ENCODE measurements at places on chromosomes 7 and 10.

DNA sequence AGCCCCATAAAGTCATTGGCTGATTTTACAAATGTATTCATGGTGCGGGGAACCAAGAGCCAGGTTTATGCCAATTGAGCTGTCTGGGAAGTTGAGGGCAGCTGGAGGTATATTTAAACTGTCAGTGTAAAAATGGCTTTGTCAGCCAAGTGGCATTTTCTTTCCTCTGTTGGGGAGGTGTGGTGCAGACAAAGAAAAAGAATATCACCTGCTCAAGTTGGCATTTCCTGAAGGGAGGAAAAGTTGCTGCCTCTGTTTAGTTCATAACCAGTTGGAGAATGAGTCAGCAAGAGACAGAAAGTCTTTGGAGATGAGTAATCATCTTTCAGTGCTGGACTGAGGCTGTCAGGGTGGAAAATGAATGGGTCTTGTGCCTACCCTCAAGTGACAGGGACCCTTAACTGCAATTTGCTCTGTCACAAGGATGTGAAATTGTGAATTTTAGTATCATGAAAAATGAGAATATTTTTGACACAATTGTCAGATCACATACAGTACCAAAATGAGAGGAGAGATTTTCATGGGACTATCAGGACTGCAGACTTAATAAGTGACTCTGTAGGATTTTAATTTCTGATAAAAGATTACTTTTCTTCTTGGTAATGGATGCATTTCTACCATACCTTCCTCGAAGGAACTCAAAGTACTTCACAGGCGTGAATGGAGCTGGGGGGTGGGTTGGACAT, 137.3 kb downstream of the ANLN start:
- no peak for DNase-seq

- DNase-seq: no peak
These were observed 242.7 kb upstream of the SEMA3C start for GRCh38 chr7:81161451-81162075.

GRCh38 chr7:27636326-27637006, 26.2 kb downstream of the HIBADH start:
- no peak for DNase-seq

DNA sequence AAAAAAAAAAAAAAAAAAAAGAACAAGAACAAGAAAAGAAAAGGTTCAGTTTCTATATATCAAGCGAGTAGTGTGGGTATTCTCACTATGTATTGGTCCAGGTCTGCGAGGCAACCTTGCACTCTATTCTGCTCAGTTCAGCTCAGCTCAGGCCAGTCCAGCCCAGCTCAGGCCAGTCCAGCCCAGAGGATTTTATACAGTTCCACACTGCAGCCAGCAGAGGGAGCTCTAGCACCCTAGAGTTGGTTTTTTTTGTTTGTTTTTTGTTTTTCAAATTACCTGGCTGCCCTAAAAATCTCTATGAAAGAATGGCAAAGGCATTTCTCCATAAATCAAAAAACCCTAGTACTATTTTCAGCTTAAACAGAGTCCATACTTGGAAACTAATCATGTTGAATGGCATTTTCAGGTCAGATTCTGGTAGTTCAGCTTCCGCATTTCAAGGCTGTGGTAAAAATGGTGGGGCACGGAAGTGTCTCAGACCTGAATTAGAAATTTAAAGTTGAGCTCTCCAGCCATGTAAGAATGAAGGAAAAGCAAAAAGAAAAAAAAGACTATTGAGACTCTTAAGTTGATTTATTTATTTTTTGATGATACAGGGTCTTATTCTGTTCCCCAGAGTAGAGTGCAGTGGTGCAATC, 55.2 kb upstream of the GSDME start:
- no peak for DNase-seq
